ENCODE measurements at places on chromosomes 3 and 15. TPM values are rescaled to one million over a fixed set of nuclear protein-coding genes. Genes with fewer than 3 reads are reported as not detected.

PLCH1 gene
- 10.2 TPM for polyA plus RNA-seq

DNA sequence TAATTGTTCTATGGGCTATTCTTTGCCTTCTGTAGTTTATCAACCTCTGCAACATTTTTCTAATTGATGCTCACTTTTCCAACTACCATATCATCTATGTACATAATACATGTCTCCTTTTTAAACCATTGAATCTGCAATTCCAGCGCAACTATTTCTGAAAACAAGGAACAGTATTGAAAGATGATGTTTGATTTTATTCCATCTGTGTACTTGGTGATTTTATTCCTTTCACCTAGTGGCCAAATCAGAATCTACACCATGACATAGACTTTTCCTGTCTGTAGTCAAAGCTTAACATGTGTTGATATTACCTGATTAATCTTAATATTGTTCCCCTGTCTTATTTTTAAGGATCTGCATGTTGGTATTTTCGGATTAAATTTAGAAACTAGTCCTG, 13.0 kb downstream of the NKTR start:
- DNase-seq, result no peak

DNA sequence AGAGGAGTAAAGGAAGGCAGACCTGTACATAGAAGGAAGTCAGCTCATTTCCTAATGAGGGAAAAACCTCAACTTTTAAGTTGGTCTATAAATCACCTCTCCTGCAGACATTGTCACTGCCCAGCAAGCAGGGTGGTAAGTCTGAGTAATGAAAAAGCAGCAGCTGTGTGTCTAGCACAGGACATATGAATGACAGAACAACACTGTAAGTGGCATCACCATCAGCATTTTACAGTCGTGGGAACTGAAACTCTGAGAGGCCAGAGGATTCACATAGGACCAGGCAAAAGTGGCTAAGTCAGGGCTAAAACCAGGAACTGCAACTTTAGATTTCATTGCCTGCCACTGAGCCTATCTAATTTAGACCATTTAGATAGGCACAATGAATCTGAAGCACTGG, 235.6 kb downstream of the CLSTN2 start:
- no peak for DNase-seq

GRCh38 chr3:144585408-144585807, 613.8 kb downstream of the DIPK2A start:
- DNase-seq, result no peak

DNA sequence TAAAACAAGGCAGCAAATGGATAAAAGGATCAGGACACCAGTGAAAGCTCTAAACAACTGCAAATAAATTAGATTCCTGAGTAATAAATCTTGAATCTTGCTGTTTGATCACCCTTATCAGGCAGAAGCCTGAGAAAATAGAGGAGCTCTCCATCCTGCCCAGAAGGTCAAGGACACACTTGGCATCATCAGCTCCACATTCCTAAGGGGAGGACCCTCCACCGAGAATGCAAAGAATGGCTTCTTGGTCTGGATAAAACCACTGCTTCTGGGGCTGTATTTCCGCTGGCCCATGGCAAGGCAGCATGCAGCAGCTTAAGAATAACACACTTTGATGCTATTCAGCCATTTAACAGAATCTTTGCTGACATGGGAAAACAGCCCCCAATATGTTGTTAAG, 108.9 kb upstream of the TSC22D2 start:
- DNase-seq, result no peak

DNA sequence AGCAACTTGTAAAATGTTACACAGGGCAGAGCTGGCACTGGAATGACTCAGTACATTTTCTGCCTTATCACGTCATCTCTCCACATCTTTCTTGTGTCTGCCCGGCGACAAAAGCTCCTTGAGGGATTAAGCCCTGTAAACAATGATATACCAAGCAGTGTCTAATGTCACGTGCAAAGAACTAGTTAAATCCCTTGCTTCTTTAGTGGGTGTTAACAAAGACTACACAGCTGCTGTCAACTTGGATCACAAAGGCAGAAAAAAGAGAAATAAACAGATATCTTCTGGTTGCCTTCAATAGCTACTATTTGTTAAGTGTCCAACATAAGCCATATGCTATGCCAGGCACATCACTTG, 48.1 kb upstream of the FRMD4B start:
- no peak for DNase-seq

THBS1 gene
- 153 TPM for polyA plus RNA-seq

RTP1 gene
- not detected for polyA plus RNA-seq

DNA sequence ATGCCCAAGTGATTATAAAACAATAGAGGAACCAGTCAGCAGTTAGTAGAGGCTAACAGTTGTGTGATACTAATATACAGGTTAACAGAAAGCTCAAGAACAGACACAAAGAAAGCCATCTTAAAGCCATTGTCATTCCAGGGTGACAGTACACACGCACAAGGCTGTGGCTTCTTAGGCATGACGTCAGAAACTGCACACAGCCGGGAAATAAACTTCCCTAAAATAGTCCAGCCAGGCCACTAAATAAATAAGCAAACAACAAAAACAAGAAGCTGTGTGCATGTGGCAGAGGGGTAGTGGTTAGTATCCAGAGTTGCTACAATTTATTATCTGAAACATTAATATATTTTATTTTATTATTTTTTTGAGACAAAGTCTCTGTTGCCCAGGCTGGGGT, 49.8 kb downstream of the PPCDC start:
- no peak for DNase-seq

GRCh38 chr3:158912188-158912587, 110.3 kb downstream of the MFSD1 start:
- no peak for DNase-seq

KLHDC8B gene
- polyA plus RNA-seq, result 43.9 TPM

DNA sequence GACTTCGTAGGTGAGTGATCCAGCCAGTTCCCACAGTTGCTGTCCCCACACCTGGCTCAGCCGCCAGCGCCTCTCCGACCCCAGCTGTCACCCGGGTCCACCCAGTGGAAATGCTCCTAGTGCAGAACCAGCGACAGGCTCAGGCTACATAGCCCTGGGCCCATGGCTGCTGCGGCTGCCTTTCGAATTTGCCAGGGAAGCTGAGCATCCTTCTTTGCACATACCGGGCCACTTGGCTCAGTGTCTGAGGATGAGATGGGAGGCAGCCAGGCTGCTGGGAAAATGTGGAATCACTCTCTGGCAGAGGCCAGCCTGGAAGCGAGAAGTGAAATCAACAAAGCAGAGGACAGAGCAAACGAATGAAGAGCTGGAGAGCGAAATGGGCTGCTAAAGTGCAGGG, 80.1 kb downstream of the ST8SIA2 start:
- no peak for DNase-seq

SH2D7 gene
- 0.30 TPM for polyA plus RNA-seq

DNA sequence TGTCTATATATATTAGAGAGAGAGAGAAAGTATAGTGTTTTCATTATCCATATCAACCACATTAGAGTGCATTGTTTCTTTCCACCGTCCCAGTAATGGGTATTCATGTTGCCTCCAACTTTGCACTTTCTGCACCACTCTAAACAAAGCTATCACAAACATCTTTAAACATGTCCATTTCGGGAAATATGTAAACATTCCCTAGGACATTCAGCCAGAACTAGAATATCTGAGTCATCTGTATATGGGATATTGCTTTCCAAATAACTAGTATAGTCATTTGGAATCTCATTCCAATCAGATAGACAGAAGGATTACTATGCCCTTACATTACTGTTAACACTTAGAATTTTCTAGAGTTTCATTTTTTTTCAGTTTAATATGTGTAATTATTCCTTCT, 914.9 kb upstream of the EPHA6 start:
- DNase-seq, result no peak

DNA sequence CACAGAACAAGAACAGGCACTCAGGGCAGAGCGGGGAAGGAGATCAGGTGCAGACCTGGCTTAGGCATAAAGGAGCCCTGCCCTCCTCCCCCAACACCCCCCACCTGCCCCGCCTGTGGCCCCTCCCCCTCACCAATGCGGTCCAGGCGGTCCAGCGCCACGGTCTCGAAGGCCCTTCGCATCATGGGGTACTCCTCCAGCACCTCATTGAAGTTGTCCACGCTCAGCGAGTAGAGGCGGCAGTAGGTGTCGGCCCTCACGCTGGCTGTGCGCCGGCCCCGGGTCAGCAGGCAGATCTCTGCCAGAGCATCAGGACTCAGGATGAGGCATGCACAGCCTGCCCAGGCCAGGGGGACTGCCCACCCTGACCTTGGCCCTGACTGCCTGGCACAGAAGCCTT, 44.8 kb downstream of the HCN4 start:
- no peak for DNase-seq

- no peak for DNase-seq
Observed at GRCh38 chr3:11390411-11391131, 118.4 kb downstream of the ATG7 start.

- no peak for DNase-seq
Observed at GRCh38 chr3:133487204-133487603, 86.3 kb upstream of the CDV3 start.

DNA sequence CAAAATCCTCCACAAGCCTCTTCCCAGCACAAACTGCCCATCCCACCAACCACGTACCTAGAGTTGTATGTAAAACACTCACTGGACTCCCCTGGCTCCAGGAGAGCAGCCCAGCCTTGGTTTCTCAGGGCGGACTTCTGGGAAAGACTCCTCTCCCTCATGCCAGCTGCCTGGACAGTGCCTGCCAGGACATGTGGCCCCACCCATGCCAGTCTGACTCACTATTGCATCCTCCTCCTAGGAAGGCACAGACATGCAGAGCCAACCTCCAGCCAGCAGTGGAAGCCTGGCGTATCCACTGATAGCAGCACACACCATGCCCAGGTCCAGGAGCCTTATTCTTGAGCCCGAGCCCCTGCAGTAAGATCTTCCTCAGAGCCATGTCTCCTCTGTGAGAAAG, 8.6 kb downstream of the PKM start:
- DNase-seq, result no peak

MNS1 gene
- polyA plus RNA-seq, result 24.1 TPM

- DNase-seq, result no peak
Observed at GRCh38 chr3:98233468-98233867, 30.6 kb upstream of the OR5H6 start.

DNA sequence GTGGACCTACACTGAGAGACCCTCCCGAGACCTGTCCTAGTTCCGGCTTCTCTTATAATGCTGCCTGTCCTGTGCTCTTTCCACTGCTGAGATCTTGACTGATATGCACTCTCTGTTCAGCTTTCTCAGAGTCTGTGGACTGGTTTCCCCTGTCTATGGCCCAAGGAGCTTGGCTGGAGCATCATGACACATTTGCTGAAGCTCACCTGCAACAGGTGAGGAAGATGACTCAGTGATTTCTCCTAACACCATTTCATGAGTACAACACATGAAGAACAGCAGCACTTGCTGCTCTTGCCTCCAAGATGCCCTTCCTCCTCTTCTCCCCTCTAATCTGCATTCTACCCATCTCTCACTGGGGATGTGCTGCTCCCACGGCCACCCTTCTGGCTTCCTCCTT, 92.1 kb downstream of the DUT start:
- DNase-seq, result no peak

DNA sequence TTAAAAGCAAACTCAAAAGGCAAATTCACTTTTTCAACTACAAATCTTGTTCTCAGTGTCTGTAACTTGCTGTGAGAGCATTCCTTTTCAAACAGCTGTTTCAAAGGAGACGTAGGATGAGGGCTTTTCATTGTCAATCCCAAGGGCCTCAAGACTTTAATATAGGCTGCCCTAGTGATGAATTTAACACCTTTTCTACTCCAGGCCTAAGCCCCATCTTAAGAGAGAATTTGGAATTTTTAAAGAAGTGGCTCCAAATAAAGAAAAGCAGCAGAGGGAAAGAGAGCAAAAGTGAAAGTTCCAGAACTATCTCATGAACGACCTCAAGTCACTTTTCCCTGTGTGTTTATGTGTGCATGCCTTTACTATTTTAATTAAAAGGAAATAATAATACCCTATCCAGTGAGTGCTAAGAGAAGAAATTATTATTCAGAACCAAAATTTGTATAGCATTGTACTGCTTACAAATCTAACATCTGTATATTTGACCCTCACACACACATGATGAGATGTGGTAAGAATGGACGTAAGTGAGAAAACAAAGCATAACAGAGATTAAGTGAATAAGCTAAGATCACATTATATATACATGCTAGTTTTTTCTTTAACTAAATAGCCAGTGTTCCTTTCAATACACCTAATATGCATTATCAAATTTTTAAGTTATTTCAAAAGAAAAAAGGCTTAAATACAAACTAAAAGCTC, 196.4 kb downstream of the VGLL3 start:
- no peak for DNase-seq

GRCh38 chr15:61682891-61683735, 377.1 kb downstream of the VPS13C start:
- DNase-seq, result no peak

- no peak for DNase-seq
Observed at GRCh38 chr15:54502416-54503075, 524.3 kb downstream of the UNC13C start.

NRROS gene
- polyA plus RNA-seq, result 3.2 TPM

DNA sequence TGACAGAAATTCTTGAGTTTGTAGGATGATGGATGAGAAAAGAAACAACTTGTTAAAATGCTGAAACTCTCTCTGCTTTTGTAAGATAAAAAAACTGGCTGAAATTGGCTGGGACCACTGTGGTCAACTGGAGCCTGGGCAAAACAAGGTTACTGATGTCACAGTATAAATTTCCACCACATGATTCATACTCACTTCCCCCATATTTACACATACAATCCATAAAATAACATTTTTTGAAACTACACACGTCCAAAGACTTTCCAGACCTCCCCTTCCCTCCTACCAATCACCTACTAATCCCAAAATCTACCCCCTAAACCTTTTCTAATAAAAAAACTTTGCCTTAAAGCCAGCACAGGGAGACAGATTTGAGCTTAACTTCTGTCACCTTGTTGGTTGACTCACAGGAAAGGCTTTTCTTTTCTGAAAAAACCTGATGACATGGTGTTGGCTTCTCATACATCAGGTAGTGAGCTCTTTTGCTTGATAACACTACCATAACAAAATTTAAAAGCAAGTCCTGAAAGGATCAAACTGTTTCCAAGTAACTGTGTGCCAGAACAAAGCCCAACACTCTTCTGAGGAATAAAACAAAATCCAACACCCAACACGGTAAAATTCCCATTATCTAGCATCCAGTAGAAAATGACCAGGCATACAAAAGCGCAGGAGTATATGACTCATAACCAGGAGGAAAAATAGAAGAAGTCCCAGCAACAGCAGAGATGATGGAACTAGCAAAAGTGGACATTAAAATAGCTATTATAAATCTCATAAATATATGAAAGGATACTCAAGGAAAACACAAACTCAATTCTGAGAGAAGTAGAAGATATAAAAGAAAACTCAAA, 87.3 kb upstream of the SNRK start:
- no peak for DNase-seq

- no peak for DNase-seq
Observed at GRCh38 chr3:152676810-152677379, 158.0 kb upstream of the P2RY1 start.
